ENCODE measurements at places on chromosomes 4 and X.

DNA sequence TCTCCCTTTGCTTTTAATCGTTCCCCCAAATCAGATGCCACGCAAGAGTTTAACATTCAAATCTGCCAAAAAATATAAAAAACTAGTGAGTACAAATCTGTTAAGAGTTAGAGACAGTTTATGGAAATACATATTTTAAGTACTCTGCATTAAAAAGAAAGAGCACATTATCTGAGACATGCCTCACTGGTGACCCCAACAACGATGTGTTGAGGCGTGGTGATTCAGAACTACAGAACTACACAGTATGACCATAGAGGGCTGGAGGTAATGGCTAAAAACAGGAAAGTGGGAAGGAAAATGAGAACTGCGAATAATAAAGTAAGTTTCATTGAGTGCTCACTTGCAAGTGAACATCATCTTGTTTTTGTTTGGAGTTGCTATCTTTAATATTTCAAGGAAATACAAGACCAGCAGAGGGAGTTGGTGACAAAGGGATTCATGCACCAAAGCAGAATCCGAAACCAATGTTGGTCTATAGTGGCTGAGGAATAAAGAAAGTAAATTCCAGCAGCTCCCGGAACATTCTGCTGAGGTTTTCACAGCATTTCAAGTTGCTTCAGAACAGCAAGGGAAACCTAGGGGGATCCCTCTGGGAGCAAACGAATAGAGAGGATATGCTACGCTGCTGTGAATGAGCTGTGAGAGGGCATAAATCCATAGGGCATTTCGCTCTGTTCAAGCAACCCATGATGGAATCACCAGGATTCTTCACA lies 92.2 kb downstream of the DCHS2 start:
- DNase-seq, result no peak

GRCh38 chr4:10034612-10035104 lies 13.4 kb upstream of the SLC2A9 start:
- DNase-seq, result no peak

DNA sequence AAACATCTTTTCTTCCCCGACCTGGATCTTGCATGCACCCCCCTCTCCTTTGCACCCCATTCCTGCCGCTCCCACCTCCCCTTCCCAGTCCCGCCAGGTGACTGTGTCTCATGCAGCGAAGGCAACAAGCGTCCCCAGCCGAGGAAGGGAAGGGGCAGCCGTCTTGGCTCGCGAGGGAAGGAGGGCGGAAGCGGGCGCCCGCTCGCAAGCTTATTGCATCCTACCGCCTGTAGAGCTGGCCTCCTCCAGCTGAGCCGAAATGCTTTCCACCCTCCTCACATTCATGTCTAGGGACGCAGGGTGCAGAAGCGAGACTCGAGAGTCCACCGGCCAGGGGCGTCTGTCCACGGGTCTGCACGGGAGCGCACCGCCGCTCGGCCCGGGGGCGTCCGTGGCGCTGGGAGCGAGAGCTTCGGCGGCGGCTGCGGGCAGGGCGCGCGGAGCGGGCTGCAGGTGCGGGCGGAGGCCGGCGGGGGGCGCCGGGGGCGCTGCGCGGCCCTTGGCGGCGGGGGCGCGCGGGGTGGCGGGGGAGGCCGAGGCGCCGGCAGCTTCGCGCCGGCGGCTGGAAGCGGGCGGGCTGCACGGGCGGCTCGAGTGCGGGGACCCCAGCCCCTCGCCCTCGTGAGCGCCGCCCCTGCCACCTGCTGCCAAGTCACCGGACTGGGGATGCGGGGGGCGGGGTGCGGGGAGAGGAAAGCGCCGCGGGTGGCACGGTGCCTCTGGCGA lies at the start of gene KCNIP4:
Gene KCNIP4 (minus strand): TSS at position 426 of the 726 bp plus-strand sequence.
- DNase-seq, result no peak

GRCh38 chr4:122686691-122687090 lies 45.8 kb upstream of the BBS12 start:
- DNase-seq, result no peak

DNA sequence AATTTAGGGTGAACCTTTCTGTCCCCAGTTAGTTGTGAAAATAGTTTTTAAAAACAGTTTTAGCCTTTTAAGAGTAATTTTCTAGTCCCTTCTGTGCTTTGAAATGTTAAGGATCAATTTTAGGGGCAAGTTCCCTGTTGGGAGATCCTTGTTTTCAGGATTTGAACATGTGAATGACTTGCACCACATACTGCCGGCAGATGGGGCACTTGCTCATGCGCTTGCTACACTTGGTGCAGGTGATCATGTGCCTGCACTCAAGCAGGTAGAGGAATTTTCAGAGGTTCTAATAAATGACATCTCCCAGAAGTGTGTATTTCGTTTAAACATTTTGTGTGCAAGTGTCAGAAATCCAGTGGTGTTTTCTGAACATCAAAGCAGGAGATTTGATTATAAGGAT lies 195.9 kb downstream of the CHM start:
- DNase-seq, result no peak

DNA sequence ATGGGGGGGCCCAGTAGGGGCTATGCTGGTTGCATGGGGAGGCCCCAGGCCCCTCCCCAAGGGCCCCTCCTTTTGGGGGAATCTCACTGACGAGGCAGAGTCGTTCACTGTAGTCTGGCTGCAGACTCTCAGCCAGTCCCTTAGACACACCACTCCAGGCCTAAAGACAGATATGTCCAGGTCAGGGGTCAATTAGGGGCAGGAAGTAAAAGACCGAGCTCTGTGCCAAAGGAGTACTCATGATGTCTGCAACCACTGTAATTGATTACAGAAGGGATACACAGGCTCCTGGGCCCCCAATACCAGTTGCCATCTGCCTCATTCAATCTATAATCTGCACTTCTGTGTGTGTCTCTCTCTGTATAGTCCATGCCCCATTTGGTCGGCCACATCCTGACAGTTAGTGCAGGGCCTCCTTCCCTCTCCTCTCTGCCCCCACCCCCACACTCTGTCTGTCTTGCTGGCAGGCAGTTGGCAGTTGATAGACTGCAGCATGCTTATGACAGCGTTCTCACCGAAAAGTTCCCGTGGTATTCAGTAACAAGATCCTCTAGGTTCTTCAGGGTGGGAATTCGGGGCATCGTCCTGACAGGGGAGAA lies 1.3 kb upstream of the CXorf65 start:
- DNase-seq, result no peak

DNA sequence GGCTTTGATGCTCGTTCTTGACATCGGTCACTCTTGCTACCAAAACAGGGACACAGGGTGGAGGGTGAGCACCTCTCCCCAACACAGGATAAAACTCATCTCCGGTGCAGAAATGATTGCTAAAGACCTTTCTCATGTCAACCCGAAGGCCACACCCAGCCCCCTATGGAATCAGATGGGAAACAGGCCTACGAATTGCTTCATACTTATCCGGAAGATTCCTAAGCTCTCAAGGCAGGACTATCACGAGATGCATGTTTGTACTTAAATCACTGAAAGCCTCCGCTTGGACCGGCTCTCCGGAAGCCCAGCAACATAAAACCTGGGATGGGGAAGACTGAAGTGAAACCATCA lies 74.9 kb downstream of the MTMR1 start:
- DNase-seq, result no peak

DNA sequence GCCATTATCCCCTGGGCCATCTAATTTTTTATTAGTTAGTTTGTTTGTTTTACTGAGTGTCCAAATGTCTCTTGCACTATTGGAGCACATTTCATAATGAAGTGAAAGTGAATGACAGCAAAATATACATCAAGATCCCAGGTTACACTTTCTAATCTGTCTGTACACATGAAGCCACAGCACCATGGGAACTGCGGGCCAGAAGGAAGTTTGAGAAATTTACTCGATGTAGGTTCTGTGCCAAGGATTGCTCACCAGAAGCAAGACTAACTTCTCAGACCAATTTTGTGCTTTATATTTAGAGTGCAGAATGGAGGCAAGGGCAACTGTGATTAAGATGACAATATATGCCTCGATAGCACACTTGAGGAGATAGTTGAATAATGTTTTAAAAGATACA lies 258.0 kb downstream of the COL25A1 start:
- no peak for DNase-seq

GRCh38 chr4:109547394-109547793 lies 12.7 kb upstream of the MCUB start:
- DNase-seq, result no peak

DNA sequence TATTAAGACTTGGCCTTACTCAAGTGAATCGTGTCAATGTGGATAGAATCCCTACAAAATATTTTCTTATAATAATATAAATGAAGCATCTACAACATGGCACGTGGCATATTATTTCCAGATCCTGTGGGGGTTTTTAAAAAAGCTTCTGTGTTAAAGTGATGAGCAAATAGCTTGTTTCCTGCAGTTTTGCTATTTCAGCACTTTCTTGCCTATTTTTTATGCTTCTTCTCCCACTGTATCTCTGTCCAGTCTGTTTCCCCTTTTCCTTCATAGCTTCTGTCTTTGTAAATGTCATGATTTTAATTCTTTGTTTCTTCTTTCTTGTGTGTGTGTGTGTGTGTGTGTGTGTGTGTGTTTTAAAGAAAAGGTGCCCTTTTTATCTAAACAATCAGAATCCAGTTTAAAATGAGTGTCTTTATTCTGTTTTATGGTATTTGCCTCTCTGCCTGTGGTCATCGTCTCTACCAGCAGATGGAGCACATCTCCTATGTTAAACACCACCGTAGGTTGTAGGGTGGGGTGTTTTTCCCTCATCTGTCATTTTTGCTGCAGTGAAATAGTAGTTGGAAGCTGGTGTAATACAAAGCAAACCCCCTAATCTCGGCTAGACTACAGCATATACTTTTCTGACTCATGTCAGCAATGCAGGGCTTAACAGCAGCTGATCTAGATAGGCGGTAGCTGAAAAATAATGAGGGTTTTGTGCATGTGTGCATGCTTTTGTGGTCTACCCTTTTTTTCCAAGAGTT lies 33.1 kb downstream of the FTHL17 start:
- no peak for DNase-seq

DNA sequence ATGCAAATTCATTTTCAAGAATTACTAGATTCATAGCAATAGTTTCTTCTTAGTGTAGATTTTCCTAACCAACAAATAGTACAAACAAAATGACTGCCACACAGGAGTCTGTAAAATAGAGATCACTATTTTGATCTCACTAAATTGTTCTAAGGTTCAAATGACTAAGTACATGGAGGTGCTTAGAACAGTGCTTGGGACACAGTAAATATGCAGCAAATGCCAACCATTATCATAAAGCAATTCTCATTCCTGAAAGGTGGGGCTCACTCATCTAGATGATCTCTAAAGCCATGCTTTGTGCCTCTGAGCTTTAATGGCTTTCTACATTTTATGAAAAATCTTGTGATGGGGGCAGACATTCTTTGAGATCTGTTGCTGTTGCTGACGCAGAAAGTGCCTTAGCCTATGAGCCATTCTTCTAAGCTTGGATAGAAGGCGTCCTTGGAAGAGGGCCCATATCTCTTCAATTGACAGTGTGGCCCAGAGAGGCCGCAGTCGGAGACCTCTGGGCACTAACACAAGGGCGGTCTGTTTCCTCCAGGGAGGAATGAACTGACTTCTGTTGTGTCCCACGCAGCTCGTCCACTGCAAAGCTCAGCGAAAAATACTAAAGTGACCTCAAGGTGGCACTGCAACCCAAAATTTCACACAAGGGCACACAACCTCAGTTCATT lies 23.5 kb downstream of the TLR10 start:
- no peak for DNase-seq

DNA sequence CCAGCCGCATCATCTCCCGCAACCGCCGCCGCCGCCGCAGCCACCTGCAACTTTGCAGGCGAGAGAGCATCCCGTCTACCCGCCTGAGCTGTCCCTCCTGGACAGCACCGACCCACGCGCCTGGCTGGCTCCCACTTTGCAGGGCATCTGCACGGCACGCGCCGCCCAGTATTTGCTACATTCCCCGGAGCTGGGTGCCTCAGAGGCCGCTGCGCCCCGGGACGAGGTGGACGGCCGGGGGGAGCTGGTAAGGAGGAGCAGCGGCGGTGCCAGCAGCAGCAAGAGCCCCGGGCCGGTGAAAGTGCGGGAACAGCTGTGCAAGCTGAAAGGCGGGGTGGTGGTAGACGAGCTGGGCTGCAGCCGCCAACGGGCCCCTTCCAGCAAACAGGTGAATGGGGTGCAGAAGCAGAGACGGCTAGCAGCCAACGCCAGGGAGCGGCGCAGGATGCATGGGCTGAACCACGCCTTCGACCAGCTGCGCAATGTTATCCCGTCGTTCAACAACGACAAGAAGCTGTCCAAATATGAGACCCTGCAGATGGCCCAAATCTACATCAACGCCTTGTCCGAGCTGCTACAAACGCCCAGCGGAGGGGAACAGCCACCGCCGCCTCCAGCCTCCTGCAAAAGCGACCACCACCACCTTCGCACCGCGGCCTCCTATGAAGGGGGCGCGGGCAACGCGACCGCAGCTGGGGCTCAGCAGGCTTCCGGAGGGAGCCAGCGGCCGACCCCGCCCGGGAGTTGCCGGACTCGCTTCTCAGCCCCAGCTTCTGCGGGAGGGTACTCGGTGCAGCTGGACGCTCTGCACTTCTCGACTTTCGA lies 654 bp downstream of the ATOH1 start:
- no peak for DNase-seq

DNA sequence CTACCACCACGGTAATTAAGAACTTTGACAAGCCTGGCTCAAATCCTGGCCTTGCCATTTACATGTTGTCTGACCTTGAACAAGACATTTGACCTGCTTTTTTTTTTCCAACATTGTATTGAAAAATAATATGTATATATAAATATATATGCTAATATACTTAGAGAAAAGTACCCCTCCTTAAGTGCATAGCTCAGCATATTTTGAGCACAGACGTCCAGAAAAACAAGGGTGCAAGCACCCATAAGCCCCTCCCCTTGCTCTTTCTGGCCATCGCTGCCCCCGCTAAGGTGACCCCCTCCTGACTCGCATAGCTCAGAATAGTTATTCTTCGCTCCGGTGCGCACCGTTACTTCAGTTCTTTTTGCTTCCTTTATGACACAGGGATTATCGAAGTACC lies 742.0 kb upstream of the FRG1 start:
- no peak for DNase-seq

DNA sequence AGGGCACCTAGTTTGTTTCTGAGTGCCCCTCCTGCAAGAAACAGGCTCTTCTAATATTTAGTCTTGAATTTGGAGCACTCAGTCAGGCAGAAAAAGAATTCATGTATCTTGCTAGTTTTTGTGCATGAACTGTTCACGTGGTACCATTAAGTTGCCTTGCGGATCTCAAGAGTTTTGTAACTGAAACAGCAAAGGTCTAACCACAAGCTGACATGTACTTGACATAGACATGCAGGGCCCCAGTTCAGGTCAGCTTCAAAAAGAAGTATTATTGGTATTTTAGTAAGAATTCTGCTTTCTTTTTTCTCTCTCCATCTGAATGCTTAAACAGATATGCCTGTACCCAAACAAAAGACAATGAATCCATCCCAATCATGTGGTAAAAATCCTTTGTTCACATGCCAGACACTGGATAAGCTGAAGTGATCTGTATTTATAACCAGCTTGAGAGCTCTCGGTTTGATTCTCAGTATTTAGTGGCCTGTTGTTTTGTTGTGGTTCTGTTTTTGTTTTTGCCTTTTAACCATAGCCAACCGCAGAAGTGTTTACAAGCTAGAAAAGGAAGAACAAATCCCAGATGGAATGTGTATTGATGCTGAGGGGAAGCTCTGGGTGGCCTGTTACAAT lies 13.0 kb downstream of the RGN start:
- no peak for DNase-seq

- no peak for DNase-seq
Measured at GRCh38 chrX:119495734-119496726, 27.8 kb downstream of the SLC25A5 start.

GRCh38 chr4:114782415-114783214 lies 184.0 kb downstream of the UGT8 start:
- DNase-seq, result no peak

GRCh38 chr4:98641376-98641775 lies 17.0 kb downstream of the TSPAN5 start:
- no peak for DNase-seq

GRCh38 chr4:41427306-41427882 lies 110.6 kb upstream of the LIMCH1 start:
- no peak for DNase-seq
